ENCODE measurements at places on chromosomes 5 and 9.

- no peak for DNase-seq
Measured at GRCh38 chr5:72480841-72481240, 26.4 kb downstream of the ZNF366 start.

GRCh38 chr5:165185716-165186115 lies 1680.3 kb downstream of the MAT2B start:
- no peak for DNase-seq

GRCh38 chr9:96108691-96109380 lies 193.1 kb downstream of the HSD17B3 start:
- DNase-seq, result no peak

- DNase-seq, result no peak
Measured at GRCh38 chr5:11588803-11589202, 315.4 kb downstream of the CTNND2 start.

DNA sequence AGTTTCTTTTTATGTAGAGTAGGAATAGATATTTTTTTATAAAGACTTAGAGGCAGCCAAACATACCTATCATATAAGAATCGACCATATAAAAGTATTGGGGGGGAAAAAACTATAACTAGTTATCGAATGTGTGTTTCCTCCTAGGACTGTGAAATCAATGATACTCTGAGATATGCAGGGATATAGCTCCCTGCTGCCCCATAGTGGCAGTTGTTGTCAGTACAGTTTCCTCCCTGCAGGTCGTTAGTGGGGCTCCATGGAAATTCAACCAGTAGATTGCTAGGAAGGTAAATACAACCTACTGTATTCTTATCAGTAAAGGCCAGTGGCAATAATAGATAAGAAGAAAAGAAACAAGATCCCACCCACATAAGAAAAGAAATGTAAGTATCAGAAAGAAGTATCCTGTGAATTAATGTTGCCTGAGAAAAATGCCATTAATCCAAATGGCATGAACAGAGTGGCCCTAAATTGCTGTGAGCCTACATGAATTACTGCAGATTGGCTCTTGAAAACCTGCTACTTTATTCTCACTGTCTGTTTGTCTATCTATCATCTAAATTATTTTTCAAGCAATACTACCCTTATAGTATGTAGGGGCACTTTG lies 136.9 kb upstream of the FBN2 start:
- DNase-seq, result no peak

DNA sequence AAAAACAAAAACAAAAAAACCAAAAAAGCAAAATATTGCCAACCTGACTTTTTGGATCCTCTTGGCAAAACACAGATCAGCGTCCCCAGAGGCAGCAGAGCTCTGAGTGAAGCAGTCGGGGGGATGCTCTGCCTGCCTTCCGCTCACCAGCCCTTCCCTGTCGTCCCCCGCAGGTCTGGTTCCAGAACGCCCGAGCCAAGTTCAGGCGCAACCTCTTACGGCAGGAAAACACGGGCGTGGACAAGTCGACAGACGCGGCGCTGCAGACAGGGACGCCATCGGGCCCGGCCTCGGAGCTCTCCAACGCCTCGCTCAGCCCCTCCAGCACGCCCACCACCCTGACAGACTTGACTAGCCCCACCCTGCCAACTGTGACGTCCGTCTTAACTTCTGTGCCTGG lies 20.7 kb downstream of the LHX2 start:
- DNase-seq, result no peak

DNA sequence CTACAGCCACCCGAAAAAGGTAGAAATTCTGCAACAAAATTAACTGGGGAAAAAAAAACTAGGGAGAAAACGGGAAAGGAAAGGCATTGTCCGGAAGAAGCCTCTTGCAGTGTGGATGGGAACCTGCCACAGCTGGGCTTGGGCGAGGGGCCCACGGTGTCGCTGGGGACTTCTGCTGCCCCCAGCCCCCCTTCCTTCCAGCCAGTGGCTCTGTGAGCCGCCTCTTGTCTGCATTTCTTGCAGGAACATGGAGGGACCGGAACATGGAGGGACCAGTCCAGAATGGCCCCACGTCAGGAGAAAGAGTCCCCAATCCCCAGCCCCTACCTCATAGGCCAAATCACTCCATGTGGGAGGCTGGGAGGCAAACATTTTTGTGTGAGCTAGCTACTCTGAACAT lies 36.9 kb upstream of the EXOC3 start:
- peak; percentile 1 for DNase-seq

DNA sequence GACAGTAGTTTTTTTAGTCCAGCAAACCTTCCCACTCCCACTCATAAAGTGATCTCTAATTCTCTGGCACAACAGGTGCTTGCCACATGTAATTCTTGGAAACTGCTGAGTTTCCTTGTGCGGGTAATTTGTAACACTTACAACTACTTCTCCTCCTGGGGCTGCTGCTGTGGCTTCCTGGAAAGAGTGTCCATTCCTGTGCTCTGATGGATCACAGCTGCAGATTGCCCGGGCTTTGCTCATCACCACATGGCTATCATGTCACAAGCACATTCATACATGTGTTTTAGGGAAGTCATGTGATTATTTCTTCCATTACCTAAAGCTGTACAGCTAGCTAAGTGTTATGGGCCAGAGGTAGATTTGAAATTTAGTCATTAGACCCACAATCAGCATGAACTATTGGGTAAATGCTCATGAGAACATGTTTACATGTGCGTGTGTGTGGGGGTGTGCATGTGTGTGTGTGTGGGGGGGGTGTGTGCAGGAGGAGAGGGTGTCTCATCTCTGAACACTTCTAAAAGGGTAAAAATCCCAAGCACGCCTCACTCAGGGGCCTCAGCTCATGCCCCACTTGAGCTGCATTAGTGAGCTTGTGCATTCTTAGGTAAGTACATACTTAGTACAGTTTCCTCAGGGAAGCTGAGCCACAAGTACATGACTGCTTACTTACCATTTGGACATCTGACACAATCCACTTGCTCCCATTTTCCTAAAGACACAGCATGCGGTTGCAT lies 118.1 kb upstream of the CCDC112 start:
- no peak for DNase-seq
